Stimulated activated CD8-positive, alpha-beta memory T cell treated with anti-CD3 and anti-CD28 coated beads, Interleukin-7, amount 100 ng/mL, for 24 hours (primary cell): ENCODE measurements at places on chromosomes 11 and 22.

DNA sequence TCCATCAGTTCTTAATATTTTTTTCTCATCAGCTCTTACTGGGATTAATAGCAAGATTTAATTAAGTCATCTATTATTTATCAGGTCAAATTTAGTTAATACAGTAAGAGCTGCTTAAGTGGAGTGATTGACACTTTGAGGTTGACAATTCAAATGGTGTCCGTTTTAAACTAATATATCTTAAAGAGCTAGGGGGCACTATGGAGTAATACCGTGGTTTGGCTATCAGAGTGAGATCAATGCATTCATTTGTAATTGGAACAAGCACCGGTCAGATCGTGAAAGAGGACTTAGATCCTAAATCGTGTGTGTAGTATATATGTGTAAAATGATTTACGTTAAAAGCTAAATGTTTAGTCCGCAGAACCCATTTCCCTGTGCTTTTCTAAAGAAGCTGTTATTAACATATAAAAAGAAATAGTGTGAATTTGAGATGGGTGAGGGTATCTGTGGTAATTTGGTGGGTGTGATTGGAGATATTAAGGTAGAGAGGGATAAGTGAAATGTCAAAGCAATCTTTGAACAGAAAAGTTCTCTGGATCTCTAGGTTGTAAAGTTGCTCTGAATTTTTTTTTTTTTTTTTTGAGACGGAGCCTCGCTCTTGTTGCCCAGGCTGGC, 2.3 kb downstream of the SIK2 start:
- no peak for DNase-seq

DNA sequence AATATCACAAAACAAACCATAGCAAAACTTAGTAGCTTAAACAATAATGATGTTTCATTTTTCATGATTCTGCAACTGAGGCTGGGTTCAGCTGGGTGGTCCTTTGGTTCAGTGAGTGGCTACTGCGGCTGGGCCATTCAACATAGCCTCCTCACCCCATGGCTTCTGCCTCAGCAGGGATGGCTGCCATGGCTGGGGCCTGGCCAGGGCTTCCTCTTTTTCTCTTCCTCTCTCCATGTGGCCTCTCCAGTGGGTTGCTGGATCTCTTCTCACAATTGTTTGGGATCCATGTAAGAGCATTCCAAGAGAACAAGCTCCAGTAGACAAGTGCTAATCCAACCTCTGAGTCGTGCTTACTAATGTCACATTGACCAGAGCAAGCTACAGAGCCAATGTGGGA, 248.6 kb upstream of the PLET1 start:
- DNase-seq = no peak

DNA sequence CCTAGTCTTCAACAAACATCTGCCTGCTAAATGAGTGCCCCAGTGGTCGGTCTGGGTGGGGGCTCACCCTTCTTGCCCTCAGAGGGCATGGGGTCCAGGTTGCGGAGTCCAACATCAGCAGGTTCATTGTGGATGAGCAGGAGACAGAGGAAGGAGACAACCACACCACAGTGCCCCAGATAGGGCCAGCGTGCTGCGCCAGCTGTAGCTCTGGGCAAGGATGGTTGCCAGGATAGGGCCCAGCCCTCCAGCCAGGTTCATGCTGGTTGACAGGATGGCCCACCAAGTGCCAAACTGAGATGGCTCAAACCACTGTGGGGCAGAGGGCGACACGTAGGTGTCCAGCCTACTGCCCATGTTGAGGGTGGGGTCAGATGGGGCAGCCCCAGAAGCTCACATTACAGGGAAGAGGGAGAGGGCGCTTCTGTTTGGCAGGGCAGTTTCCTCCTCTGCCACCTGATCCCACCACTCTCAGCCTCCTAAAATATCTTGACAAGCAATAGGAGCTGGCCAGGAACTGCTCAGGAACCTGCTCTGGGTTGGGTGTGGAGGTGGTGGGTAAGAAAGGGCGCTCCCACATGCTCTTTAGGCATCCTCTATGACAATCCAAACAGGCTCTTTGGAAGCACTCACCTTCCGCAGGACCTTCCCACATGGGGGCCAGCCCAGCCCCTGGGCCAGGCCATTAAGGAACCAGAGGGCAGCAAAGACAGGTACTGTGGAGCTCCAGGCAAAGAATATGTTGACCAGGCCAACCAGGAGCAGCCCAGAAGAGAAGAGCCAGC, 2.9 kb downstream of the SLC37A4 start:
- DNase-seq = no peak

DNA sequence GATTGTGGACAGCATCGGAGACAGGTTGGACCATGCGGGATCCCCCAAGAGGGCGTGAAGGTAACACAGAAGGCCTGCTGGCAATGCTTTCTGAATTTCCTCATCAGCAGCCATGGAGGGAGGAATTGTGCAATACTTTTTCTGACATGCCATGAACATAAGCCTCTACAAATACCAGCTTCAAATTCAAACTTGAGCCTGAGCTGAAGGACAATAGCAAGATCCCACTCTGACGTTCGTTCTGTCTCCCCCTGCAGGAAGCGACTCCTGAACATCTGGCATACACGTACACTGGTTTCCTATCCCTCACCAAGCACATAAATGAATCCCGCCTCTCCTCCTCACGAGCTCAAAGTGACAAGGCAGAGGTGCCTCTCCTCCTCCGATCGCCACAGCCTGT, 312.2 kb downstream of the BRD1 start:
- DNase-seq = no peak

- DNase-seq = no peak
Measured at GRCh38 chr11:11937957-11938356, 70.5 kb downstream of the DKK3 start.

DNA sequence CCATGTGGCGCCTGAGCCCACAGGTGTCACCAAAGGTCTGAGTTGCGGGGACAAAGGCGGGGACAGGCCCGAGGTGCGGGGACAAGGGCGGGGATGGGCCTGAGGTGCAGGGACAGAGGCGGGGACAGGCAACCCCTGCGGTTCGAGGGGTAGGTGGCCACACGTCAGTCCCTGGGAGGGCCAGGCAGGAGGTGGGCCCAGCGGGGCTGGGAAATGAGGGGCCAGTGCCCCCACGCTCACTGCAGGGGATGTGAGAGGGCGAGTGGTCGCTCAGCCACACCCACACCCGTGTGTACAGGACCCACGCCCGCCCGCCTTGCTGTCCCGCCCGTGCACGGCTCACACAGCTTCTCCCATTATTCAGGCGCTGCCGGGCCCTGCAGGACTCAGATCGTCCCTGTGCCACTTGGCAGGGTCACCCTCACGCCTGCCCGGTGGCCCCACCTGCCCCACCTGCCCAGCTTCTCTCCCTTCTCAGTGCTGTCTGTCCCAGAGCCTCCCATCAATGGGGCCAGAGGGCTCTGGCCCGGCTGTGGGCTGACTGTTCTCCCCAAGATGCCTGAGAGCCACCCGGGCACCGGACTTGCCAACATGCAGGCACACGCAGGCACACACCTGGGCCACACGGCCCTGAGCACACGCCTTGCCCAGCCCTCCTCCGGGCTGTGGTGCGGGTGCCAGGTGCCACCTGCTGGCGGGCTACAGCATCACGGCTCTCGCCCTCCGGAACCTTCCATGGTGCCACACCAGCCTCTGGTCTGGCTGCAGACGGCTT, 14.2 kb upstream of the MUC6 start:
- peak; percentile 40 for DNase-seq

DNA sequence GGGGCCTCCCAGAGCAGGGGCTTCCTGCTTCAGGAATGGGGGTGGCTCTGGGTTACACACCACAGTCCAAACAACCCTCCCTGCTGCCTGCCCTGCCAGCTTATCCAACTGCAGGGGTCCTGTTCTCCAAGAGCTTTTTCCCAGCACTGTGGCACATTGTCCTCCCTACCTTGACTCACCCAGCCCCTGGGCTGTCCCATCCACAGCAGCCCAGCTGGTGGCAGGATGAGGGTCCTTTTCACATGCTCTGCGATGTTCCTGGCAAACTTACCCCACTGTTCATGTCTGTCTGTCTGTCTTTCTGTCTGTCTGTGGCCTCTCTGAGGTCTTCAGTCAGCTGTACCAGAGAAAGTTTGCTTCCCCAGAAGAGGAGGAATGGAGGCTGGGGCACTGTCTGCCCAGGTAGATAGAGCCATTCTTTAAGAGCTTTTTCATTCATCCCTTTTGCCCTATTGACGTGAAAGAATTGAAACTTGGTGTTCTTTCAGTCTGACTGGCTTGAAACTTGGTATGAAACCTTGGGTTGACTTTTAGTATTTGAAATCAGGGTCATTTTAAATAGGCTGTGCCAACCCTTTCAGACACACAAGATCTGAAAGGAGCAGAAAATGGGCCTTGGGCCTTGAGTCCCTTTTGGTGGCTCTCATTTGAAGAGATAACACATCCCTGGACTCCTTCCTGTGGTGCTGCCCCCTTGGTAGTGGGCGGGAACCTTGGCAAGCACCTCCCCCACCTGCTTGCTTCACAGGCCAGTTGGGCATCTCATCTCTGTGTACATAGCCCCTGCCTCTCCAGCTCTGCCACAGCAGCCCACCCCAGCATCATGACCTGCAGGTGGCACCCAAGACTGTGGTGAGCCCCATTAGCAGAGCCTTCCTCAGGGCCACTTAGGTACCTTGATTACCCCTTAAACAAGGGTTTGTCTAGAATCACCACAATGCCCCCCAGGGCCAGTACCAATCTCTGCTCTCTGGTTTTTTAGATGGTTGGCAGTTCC, 74.6 kb upstream of the SUSD2 start:
- no peak for DNase-seq

GRCh38 chr22:39205344-39206021, 39.3 kb downstream of the PDGFB start:
- DNase-seq = no peak

DNA sequence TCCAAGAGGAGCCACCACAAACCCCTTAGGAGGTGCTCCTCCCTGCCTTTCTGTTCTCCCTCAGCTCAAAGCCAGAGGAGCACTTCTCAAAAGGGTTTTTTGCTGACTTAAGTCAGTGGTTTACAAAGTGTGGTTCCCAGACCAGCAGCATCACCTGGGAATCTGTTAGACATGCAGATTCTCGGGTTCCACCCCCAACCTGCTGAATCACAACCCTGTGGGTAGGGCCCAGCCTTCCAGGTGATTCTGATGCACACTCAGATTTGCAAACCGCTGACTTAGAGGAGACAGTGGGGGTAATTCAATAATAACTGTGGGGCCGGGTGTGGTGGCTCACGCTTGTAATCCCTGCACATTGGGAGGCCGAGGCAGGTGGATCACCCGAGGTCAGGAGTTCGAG, 22.8 kb downstream of the CREB3L1 start:
- no peak for DNase-seq

DNA sequence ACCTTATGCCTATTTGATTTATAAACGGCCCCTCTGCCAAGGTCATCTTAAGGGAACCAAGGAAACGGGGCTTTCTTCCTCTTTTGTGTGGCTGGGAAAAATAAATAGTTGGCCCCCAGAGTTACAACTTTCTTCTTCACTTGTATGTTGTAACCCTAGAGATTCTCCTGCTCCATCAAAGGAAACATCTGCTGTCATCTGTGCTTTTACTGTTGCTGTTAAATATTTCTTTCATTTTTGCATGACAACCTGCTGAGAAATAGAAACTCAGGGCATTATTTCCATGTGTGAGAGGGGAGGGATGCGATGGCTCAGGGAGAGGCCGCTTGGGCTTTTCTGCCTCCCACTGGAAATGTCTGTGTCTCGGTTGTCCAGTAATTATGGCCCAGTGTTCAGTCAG, 21.8 kb upstream of the CDC42EP2 start:
- DNase-seq = no peak

GRCh38 chr22:29633514-29634312, 30.3 kb downstream of the NF2 start:
- DNase-seq = no peak

DNA sequence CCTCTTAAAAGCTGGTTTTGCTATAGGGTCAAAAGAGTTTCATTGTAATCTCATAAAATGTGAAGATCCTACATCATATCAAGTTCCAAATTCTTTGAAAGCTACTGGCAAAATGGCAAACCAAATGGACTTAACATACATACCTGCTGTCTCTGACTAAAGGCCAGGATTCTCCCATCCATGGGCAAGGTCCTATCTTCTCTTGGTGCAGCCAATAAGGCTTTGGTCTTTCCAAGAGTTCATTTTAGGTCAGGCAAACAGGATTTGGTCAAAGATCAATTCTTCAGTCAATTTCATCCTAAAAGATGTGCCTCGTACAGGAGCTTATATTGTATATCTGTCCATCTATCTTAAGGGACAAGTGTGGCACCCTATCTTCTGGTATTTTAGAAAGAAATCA, 49.7 kb downstream of the CADM1 start:
- no peak for DNase-seq

GRCh38 chr22:44625981-44626687, 75.9 kb upstream of the PRR5 start:
- peak; percentile 53 for DNase-seq

DNA sequence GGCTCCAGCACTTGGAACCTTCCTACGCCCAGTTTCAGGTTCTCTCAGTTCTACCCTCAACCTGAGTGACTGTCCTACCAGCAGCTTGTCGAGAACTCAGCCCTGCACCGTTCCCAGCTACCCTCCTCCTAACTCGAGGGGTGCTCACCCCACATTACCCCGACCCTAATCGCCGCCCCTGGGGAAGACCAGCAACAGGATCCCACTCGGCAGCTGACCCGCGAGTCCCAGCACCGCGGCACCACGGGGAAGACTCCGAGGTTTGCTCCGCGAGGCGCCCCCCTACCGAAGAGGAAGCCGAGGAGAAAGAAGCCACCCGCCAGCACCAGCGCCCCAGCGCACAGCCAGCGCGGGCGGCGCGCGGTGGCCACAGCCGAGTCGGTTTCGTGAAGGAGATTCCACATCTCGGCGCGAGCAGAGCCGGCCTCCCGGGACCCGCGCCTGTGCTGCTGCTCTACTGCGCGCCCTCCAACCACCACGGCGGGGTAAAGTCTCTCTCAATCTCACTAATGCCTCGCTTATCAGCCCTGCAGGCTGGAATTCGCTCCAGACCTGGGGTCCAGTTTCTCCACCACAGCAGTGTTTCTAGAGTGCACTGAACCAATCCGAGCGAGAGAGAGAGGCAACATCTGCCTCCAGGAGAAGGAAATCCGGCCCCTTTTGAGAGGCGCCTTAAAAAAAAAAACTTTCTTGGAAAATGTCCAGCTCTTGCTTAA, at the start of gene FOLH1:
Gene FOLH1, minus strand, starts transcription at position 597 of the 716 bp plus-strand sequence. Its CDS starts 193 bp downstream, at position 404.
- no peak for DNase-seq

DNA sequence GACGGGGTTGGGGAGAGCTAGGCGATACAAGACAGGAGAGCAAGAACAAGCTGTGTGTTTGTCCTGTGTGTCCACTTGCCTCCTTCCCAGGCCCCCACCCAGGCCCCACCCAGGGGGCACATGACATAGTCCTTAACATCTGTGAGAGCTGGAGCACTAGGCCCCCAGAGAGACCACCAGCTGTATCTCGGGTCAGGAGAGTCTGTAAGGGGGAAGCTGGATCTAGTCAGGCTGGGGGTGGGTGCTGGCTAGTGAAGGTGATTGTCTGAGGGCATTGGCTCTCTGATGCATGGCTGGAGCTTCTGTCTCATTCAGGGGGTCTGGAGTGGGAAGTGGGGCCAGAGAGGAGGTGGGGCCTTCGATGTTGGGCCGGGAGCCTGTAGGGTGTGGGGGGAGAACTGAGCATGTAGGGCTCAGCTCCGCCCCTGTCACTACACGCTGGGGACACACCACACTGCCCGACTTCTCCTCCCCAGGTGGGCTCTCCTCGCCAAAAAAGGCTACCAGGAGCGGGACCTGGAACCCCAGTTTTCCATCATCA, 571 bp downstream of the P2RX6 start:
- DNase-seq = no peak

- no peak for DNase-seq
Measured at GRCh38 chr11:36243641-36244040, 45.6 kb downstream of the COMMD9 start.

GRCh38 chr11:120241277-120241676, 1.3 kb downstream of the POU2F3 start:
- no peak for DNase-seq
